Karpas-422 (cell line): ENCODE measurements at places on chromosomes 5 and 9. TPM values are rescaled to one million over a fixed set of nuclear protein-coding genes. Genes with fewer than 3 reads are reported as not detected.

Gene TMEM161B
- 24.2 and 56.3 TPM in 2 replicates for total RNA-seq

Gene NME5
- total RNA-seq: 1.3 and 2.0 TPM in 2 replicates

Gene GBGT1
- 5.2 TPM in 2 replicates for total RNA-seq

Gene KLHL3
- 0.36 and 0.67 TPM in 2 replicates for total RNA-seq

Gene CKMT2
- not detected in 2 replicates for total RNA-seq

Gene CENPK
- 31.5 and 86.4 TPM in 2 replicates for total RNA-seq

Gene IL13
- total RNA-seq: not detected in 2 replicates

Gene RASGEF1C
- not detected in 2 replicates for total RNA-seq

Gene IFNA2
- total RNA-seq: not detected in 2 replicates

Gene TBC1D2
- 0.97 and 5.2 TPM in 2 replicates for total RNA-seq

Gene PLK2
- not detected in 2 replicates for total RNA-seq

GRCh38 chr5:108606185-108606584, 141.5 kb upstream of the FER start:
- DNase-seq: no peak

DNA sequence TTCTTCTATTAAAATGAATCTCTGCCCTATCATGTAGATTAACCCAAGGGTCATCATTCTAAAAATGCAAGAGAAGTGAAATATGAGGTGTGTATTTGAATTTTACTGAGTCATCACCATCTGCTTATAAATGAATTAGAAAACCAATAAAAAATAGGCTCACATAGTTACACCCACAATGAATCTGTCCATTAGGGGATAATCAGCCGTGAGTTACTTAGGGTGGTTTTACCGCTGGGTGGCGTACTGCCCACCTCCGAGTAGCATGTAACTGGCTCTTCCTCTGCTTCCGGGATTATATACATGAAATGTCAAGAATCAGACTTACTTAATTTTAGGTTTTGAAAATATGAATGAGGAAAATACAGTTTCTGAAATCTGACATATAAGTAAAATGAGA, 332.9 kb upstream of the CCNG1 start:
- peak; percentile 71 for DNase-seq

- DNase-seq: peak; percentile 67
Observed at GRCh38 chr5:153896701-153897100, 142.0 kb downstream of the FAM114A2 start.

DNA sequence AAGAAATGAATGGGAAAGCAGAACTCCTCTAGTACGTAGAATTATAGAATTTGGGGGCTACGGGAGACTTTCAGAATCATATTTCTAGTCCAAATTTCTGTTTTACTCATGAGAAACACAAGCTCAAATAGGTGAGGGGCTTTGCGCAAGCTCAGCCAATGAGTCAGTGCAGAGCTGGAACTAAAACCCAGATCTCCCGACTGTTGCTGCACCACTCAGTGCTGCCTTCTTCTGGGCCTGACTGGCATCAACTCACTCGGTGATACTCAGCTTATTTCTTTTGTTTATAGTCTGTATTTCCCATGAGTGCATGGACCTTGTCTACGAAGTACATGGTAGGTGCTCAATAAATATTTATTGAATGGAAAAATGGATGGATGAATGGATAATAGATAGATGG, 280.2 kb downstream of the CDK5RAP2 start:
- peak; percentile 51 for DNase-seq

GRCh38 chr5:1315018-1315708, 20.3 kb upstream of the TERT start:
- no peak for DNase-seq

- DNase-seq: peak; percentile 41
Observed at GRCh38 chr9:130023144-130023787, 19.7 kb downstream of the FNBP1 start.

DNA sequence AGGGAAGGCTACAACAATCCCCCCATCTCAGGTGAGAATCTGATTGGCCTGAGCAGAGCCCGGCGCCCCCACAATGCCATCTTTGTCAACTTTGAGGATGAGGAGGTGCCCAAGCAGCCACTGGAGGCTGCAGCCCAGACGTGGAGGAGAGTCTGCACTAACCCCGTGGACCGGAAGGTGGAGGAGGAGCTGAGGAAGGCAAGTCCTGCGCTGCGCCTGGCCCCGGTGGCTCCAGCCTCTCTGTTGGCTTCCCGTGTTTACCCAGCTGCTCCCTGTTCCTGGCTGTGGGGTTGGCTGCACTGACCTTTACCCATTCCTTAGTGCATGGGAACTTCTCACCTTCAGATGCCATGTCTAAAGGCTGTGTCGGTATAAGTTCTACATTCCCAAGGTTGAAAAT, 11.0 kb upstream of the CEL start:
- DNase-seq: no peak

DNA sequence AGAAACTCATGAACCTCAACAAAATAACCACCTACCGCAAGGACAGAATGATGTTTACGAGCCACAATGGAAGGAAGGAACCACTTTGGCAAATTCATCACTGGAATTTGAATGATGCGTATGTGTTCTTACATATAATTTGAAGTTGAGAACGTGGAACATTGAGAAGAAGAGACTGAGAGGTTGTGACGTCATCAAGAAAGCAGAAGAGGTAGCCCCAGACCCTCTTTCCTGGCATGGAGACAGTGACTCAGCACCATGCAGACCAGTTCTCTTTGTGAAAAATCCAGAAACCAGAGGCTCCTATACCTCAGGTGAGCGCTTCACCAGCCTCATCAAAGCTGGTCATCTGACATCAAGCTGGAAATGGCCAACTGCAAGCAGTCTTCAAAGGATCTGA, 124.5 kb downstream of the PDZD2 start:
- no peak for DNase-seq

GRCh38 chr5:142861011-142861410, 90.8 kb downstream of the ARHGAP26 start:
- no peak for DNase-seq

GRCh38 chr5:142847898-142848790, 78.0 kb downstream of the ARHGAP26 start:
- no peak for DNase-seq

DNA sequence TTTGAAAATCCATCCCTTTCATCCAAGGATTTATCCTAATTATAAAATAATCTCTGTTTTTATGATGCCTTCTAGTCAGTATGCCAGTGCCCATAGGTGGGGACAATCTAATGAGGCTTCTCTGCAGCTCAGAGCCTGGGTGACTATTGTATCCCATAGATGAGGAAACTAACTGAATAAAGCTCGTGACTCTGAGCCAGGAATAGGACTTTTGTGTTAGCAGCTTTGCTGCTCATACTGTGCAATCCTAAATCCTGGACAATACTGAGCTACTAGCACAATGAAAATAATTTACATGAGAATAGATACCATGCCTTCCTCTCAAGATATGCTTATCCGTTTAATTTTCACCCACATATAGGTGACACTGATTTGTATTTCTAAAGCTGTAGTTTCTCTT, 443.0 kb downstream of the PLK2 start:
- DNase-seq: no peak

DNA sequence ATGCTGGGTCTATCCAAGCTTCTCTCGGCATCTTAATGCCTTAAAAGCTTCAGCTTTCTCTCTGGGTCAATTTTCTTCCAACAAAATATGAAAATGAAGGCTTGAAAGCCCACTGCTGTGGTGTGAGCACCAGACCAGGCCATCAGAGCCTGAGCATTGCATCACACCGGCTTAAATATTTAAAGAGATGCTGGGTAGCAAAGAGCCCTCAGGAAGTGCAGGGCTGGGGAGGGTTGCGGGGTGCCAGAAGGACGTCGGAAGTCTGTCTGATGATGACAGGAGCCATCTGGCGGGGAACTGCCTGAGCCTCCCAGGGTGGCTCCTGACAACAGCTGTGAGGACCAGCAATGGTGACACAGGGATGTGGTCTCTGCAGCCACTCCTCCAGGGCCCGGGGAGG, 185.5 kb downstream of the OLFM1 start:
- DNase-seq: no peak

DNA sequence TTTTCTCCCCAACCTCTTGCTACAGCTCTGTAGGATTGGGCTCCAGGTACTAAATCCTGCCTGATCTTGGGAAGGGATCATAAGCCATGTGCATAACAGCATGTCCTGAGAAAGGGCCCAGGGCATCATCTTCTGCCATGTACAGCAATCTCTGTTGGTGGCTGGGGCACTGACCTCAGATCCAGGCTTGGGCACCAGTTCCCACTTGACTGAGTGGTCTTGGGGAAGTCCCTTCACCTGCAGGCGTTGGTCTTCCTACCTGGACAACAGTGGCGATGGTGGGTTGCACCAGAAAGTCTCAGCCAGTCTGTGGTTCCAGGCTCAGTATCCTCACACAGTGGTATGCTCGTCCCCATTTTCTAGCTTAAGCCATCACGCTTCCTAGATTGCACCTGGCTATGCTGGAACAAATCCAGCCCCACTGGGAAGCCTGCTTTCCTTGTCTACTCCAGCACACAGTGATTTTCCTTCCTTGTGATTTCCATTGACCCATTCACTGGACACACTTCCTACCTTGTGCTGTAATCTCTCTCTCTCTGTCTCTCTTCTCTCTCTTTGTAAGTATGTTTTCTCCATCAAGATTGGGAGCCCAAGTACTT, 121.7 kb upstream of the PITX1 start:
- DNase-seq: no peak

- DNase-seq: no peak
Observed at GRCh38 chr9:108161503-108161902, 671.9 kb upstream of the KLF4 start.

GRCh38 chr5:137268646-137269045, 230.5 kb downstream of the SPOCK1 start:
- no peak for DNase-seq

GRCh38 chr9:119026120-119026519, 343.1 kb downstream of the BRINP1 start:
- no peak for DNase-seq

- DNase-seq: no peak
Observed at GRCh38 chr5:135834639-135835529, at the start of gene SLC25A48. SLC25A48 (plus strand) TSS chr5:135834663; CDS start chr5:135834848, 185 bp downstream.
